DMS79 treated with DMSO at 0.1 percent for 48 hours (cell line): ENCODE measurements at places on chromosomes 2 and 18.

- no peak for DNase-seq
These were observed 101.0 kb upstream of the CTDP1 start for GRCh38 chr18:79578396-79579260.

DNA sequence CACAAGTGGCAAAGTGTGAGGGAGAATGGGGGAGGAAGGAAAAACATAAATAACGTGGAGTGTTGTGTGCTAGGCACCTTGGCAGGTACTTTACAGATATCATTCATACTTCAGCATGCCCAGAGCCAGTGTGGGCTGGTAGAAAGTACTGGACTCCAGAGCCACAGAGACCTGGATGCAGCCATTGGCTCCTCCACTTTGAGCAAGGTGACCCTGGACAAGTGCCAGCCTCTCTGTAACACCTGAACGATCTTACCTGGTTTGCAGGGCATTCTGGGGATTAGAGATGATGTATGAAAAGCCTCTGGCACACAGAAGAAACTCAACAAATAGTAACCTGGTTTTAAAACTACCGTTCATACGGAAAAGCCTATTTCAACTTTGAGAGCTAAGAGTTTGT, 6.3 kb downstream of the LOXHD1 start:
- DNase-seq: peak; percentile 42

GRCh38 chr2:202883987-202884675, 12.6 kb upstream of the ICA1L start:
- DNase-seq: no peak

DNA sequence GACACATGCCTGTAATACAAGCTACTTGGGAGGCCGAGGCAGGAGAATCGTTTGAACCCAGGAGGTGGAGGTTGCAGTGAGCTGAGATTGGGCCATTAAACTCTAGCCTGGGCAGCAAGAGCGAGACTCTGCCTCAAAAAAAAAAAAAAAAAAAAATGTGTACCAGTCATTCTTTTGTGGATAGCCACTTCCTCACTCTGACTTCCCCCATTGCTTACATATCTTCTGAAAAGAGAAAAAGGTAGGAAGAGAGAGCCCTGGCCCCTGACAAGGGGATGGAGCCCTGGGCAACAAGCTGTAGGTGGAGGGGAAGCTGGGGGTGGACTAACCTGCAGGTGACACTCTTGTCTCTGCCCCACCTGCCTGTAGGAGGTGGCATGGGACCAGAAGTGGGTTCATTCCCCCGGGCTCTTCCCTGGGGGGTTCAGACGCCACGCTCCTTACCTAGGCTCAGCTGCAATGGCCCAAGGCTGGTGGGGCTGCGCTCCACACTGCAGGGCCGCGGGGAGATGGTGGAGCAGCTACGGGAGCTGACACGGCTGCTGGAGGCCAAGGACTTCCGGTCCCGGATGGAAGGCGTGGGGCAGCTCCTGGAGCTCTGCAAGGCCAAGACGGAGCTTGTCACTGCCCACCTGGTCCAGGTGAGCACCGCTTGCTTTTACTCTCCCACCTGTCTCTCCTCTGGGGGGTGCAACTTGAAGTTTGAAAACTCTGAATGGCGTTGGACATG, 39.1 kb downstream of the PCARE start:
- DNase-seq: no peak

DNA sequence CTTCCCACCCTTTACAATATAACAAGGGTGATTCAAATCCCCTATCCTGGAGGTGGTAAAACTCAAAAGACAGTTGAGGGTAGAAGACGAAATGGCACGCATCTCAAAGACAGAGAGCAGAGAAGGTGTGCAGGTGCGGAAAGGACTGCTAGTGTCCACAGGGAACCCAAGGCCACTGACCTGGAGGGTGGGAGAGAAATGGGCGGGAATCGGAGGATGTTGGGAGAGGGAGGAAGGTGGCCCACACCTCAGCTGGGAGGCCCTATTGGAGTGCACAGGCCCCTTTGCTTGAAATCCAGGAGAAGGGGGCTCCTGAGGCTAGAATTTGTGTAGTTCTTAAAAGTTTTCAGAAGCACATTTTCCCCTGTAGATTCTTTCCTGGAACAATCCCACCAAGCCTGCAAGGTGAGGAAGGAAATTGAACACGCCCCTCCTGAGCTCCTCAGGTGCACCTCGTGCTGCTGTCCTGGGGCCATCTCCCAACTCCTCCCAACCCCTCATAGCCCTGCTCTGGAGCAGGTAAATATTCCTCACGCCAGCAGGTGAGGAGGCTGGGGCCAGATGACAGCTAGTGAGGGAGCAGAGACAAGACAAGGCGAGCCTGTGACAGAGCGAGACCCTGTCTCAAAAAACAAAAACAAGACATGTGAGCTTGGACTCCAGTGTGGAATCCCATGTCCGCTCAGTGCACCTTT, 99.3 kb downstream of the MCFD2 start:
- no peak for DNase-seq

- DNase-seq: no peak
These were observed 559.5 kb downstream of the PIK3C3 start for GRCh38 chr18:42514512-42514911.

DNA sequence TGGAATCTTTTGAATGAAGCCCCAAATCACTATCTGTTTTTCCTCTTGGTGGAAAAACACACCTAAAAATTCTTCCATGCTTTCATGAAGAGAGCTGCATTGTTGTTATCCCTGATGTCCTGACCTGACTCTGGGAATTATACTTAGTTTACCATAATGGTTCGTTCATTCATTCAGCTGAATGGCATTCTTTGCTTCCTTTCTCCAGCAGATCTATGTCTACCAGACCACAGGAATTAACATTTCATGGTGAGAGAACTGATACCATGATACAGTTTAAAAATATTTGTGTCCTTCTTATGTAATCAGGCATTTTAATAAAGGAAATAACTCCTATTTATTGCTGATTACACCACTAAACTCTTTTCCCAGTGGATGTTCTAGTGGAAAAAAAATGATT, 11.1 kb upstream of the SLC4A10 start:
- no peak for DNase-seq

- no peak for DNase-seq
These were observed 4.6 kb downstream of the MAPRE2 start for GRCh38 chr18:35045806-35046205.

DNA sequence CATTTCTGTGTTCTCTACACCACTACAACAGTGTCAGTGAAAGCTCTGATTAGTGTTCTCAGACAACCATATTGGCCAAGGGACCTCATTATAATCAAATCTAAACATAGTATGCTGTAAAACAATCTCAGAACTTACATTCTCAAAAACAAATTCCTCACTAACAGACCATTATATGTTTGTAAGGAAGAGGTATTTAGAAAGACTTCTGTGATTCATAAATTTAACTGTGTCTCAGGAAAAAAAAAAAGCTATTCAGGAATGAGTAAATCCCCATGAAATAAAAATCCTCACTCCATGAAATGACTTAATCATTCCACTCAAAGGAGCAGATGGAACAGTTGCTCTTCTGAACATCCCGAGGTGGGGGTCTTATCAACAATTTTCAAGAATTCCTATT, 413.0 kb downstream of the CDH2 start:
- DNase-seq: no peak

- no peak for DNase-seq
These were observed 13.1 kb downstream of the PID1 start for GRCh38 chr2:229257985-229258384.

DNA sequence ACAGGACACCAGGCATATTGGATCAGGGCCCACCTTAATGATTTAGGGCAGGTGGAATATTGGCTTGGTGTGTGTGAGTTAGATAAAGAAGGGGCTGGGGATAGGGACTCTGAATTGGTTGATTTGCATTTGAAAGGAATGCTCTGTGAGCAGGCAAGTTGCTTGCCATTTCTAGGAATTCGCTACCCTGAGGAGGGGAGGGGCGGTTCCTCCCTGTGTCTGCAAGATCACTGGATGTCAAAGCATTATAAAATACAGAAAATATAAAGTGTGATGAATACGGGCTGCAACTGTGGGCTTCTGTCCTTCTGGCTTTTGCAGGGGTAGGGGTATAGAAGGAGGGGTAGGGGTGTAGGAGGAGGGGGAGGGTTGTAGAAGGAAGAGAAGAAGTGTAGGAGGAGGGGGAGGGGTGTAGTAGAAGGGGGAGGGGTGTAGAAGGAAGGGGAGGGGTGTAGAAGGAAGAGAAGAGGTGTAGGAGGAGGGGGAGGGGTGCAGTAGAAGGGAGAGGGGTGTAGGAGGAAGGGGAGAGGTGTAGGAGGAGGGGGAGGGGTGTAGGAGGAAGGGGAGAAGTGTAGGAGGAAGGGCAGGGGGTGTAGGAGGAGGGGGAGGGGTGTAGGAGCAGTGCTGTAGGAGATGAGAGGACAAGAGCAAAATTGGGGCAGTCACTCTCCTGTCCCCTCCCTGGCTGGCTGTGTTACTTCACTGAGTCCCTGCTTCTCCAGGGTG, 238.0 kb upstream of the COPS8 start:
- no peak for DNase-seq

GRCh38 chr2:142484111-142484510, 353.3 kb upstream of the LRP1B start:
- DNase-seq: no peak

GRCh38 chr2:33602201-33602830, 3.2 kb upstream of the FAM98A start:
- DNase-seq: no peak

DNA sequence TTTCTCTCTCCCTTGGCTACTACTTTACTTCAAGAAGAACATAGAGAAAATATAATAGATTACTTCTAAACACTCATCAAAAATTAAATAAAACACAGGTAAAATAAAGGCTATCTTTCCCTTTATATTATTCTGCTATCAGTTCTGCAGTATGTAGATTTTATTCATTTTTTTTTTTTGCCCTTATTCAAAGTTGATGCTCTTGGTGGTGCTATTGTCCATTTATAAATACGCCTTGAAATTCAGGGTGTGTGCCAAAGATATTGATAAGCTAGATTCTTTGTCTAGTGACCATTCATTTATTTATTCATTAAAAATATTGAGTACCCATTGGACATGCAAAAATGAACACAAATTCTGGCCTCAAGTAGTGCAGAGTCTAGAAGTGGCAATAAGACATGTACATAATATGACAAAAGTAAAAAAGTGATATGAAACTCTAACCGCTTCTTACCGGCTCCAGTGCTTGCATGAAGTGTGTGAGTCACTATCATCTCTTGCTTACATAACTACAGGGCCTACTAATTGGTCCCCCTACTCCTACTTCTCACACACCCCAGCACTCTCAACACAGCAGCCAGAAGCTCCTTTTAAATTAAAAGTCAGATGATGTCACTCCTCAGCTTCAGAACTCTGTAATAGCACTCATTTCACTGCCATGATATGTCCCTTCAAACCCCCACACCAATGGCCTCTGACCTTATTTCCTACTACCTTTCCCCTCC, 208.3 kb upstream of the FANCL start:
- DNase-seq: no peak

GRCh38 chr2:225355788-225356187, 43.7 kb upstream of the NYAP2 start:
- DNase-seq: no peak

GRCh38 chr18:26133652-26134051, at the start of gene PSMA8:
PSMA8 (plus strand) TSS chr18:26133869; CDS start chr18:26133966, 97 bp downstream.
- DNase-seq: no peak

DNA sequence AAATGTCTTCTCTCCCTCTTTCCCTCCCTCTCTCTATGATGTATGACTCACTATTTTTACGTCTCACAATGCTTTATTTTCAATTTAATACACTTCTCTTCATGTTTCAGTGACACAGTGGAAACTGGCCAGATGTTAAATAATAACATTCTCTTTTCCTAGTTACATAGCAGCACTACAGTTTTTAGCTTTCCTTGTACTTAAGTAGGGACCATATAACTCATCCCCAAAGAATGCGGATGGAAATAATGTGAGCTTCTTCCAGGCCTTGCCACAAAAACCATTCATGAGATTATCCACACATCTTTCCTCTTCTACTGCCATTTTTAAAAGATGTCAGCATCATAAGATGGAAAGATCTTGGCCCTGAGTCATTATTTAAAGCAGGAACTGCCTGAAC, 789.4 kb downstream of the LRP1B start:
- DNase-seq: no peak

DNA sequence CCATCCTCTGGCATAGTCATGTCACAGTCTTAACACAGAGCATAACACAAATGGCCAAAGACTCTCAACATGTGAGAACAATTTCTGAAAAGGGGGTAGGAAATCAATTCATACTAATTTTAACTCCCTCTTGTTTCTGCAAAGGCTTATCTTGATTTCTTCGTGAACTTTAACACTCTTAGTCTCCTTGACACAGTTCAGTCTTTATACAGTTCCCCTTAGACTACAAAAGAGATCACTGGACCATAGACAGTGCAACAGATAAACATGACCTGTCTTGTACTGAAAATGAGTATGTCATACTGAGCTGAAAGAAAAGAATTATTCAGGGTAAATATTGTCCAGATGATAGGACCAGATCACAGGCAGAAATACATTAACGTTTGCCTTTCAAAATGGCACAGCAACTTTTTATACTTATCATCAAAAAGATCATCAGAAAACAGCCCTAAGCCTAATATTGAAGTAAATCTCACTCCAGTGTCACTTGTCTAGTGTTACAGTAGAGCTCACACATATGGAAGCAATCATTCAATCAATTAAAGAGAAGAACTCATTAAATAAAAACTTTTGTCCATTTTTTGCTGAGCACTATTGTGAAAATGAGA, 56.4 kb upstream of the VRK2 start:
- DNase-seq: no peak

- DNase-seq: no peak
These were observed 16.0 kb upstream of the ACYP2 start for GRCh38 chr2:54099370-54099769.

DNA sequence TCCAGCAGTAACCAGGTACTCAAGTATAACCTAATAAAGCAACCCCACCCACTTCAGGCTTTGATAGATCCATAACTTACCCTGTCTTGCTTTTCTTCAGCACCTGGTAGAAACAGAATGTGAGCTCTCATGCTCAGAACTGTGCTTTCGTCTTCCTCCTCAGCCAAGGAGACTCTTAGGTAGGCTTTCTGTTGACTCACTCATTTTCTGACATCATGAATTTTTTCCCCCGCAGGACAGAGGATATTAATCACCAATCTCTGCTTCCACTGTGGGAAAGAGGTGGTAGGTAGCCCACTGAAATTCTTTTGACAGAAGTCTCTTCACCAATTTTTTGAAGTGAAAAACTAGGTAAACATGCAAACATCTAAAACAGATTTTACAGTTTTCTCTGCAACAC, 241.2 kb upstream of the KCNJ3 start:
- DNase-seq: no peak

DNA sequence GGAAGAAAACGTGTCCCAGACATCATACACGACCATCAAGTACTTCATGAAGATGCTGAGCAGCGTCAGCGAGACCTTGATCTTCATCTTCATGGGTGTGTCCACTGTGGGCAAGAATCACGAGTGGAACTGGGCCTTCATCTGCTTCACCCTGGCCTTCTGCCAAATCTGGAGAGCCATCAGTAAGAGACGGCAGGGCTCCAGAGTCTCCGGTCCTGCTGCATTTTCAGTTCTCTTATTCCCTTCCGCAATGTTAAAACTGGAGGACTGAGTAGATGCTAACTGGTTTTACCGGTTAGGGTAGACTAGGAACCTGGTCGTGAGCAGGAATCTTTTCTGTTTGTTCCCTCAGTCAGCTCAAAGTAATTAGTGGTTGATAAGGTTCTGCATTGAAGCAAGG, 32.3 kb downstream of the SLC9A4 start:
- DNase-seq: no peak
